ENCODE measurements at places on chromosomes 1 and 21.

DNA sequence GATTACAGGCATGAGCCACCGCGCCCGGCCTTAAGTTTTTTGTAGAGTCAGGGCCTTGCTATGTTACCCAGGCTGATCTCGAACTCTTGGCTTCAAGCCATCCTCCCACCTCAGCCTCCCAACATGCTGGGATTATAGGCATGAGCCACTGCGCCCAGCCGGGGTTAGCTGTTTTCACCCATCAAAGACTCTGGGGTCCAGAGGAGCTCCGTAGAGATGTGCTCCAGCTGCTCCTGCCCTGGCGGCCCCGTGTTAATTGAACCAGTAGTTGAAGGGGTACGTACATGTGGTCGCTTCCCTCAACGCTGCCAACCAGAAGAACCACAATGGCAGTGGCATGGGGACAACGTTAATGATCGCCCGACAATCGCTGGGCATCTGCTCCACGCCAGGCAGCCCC, 72.0 kb downstream of the NPHP4 start:
- no peak for DNase-seq

DNA sequence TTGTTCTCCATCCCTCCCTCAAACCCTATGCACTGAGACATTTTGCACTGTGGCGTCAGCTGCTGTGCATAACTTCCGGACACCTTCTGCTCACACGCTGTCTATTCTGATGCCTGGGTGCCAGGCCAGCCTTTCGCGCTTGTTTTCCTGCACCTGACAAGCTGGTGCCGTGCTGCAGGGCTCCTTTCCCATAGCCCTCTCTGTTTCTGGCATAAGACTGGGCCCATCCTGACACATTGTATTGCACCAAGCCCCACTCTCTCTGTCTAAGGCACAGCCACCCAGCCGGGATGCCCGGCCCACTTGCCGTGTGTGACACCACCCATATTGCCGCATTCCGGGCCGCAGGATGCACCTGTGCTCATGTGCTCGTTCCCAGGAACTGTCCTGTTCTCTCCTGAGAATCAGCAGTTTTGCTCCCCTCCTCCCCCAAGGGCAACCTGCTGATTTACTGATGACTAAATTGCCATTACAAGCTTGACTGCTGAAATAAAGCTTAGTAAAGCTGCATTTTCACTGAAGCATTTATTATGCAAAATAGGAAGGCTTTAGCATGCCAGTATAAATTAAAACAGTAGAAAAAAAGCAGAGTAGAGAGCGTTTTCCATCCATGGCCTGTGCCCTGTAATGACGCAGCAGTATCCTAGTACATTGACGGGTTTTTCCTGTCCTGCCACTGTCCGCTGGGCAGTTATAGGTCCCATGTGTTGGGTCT, 88.0 kb downstream of the CD247 start:
- DNase-seq, result no peak

DNA sequence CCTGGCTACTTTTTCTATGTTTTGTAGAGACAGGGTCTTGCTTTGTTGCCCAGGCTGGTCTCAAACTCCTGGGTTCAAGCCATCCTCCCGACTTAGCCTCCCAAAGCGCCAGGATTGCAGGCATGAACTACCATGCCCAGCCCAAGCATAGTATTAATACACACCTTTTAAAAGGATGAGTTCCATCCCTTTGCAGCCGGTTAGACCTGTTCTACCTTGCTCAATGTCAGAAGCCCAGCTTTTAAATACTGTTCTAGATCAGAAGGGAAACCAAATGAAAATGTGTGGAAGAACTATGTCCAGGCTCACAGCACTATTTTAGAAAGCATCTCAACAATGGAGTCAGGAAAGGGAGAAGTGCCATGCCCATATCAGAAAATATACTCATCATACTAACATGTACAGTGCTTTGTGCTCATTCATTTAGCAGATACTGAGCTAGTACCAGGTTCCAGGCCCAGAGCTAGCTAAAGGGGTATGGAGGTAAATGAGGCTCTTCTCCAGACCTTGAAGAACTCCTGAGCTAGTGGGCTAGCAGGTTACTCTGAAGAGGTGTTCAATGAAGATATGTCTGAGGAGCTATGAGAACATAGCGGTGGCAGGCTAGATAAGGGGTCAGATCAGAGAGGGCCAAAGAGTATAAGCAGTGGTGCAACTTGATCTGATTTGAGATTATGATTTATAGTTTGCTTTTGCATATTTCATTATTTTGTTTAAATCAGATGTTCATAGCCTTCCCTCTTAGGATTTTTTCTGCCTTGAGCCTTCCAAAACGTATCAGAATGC, 78.2 kb downstream of the RNF220 start:
- DNase-seq, result no peak

DNA sequence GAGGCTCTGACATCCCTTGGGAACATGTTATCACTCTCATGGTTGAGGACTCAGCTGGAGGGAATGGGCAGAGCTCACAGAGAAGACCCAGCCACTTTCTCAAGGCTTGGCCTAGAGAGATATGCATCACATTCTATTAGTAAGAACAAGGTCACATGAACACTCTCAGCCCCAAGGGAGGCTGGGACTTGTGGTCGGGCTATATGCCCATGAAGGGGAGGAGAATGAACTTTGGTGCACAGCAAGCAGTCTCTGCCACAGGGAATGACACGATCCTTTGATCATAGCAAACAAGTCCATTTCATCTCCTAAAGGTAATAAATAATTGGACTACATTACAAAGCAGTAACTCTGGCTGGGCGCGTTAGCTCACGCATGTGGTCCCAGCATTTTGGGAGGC, 105.7 kb downstream of the SYF2 start:
- DNase-seq, result no peak

DNA sequence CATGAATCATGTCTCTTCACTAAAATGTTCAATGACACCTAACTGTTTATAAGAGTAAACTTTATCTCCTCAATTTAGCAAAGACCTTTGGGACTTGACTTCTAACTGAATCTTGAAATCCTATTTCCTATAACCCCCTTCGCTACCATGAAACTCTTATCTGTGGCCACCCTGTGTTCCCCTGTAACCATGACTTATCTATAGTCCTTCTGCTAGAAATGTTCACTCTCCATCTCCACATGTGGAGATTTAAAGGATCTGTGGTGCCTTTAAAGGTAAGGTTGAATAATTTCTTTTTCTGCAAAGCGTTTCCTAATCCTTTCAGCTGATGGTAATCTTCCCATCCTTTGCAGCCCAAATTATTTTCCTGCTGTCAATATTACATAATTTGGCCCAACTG, 436.3 kb upstream of the RUNX1 start:
- DNase-seq, result no peak

GRCh38 chr1:178461701-178462100, 35.1 kb downstream of the CLEC20A start:
- DNase-seq, result no peak

GRCh38 chr1:117555806-117556205, 50.0 kb upstream of the TENT5C start:
- no peak for DNase-seq

GRCh38 chr1:22472596-22472995, 20.9 kb downstream of the ZBTB40 start:
- DNase-seq, result no peak

DNA sequence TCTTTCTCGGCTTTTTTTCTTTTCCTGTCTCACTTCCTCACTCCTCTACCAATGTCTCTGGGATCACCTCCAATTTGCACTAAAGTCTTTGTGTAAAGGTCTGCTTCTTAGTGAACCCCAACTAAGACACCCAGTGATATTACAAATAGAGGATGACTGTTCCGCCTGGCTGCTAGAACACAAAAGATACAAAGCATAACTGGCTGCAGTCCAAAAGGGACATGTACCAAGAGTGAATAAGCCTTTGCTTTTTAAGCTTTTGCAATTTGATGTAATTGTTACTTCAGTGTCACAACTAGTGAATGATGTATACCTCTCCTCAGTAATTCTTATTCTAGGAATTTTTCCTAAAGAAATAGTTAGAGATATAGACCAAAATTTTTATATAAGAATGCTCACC, 82.8 kb upstream of the BEND5 start:
- no peak for DNase-seq

- no peak for DNase-seq
Observed at GRCh38 chr1:179971563-179972496, 17.2 kb downstream of the CEP350 start.

DNA sequence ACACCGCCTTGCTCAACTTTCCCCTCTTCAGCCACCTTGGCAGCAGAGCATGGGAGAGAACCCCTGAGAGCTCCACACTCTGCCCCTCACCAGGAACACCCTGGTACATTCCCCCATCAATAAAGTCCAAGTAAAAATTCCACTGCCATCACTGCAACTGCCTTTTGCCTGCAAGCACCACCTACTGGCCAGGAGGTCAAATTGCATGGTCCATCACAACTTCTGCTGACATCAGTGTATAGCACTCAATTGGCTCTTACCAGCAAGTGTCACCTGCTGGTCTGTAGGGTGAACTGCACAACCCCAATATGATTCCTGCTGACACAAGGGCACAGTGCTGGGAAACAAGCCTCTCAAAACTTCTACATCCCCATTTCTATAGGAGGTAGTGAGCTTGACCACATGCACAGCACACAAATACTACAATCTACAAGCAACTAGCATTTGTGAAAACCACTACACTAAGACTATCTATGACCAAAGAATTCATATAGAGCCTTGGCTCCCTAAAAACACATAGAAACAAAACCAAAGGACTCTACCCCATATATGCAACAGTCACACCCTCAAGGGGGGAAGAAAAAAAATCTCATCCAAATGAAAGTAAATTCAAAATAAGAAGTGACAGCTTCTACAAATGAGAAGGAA, 69.2 kb downstream of the FASLG start:
- peak; percentile 77 for DNase-seq

GRCh38 chr21:31924548-31924947, 51.7 kb downstream of the HUNK start:
- no peak for DNase-seq

DNA sequence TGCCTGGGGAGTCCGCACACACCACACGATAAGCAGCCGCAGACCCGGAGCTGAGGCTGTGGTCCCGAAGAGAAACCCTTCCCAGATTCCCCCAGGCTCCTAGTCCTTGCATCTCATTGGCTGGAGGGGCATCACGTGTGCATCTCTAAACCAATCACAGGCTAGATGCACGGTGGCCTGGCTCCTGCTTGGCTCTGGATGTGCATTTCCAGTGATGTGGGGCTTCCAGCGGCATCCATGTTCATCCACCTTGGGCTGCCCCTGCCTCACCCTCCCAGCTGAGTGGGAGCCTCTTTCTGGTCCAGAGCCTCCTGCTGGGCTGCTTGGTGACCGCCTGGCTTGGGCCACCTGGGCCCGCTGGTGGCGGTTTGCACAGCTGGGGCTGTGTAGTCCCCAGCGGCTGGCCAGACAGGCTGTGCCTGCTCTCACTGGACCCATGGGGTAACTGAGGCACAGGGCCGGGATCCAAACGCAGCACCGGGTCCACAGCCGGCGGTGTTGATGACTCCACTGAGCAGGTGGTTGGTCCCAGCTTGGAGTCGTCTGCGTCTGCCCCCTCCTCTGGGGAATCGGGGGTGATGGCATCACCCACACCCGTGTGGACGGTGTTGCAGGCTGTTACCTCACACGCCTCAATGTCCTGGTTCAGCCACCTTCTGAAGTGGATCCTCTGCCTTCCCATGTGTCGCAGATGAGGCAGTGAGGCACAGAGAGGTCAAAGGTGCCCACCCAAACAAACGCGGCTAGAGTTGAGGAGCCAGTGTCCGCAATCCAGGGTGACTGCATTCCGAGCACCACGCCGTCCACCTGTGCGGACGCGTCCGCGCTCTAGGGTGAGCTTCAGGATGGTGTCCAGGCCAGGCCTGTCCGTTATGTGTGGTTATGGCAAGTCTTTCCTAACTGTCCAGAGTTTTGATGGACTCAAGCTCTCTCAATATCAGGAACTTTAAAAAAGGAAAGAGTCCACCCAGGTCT, 41.3 kb downstream of the COL6A1 start:
- no peak for DNase-seq

- DNase-seq, result no peak
Observed at GRCh38 chr1:200379940-200380588, 29.8 kb downstream of the ZNF281 start.

GRCh38 chr21:26374817-26375216, 198.3 kb downstream of the CYYR1 start:
- no peak for DNase-seq

DNA sequence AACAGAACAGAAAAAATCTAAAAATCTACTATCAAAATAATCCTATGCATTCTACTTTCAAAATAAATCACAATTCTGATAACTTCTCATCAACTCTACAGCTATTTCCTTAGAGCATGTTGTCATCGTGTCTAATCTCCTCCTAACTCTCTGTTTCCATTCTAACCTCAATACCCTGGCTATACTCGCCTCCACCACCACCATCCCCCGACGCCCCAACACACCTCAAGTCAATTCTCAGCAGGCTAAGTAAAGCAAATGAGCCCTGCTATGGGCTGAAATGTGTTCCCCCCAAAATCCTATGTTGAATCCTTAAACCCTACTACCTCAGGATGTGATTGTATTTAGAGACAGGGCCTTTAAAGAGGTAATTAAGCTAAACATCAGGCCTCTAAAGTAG, 34.6 kb downstream of the NRDC start:
- DNase-seq, result no peak

DNA sequence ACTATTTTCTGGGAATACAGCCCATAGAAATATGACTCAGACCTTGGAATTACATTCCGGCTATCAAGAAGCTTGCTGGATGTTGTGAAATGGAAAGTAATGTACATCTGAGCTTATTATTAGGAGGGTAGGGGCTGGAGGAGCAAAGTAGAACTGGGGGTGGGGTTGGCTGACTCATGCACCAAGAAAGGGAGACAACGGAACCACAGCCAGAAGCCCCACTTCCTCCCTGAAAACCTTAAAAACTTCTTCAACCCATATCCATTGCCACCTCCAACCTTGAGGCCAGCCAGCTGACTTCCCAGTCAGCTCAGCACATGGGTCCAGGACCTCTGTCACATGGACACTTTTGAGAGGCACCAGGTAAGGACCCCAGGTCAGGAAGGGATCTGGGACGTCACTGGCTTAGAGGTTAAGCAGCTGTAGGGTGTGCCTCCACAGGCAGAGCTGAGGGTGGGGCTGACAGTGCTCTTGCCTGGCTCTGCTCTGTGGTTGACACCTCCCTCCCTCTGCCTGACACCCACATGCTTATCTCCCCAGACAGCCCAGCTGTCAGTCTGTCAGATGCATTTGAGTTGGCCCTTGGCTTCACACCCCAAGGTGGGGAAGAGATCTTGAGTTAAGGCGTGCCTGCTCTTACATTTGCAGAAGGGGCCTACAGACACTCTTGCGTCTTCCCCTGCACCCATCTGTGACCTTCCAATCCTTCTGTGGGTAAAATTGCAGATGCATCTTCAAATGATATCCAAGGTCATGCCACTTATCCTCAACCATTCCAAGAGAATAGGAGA, 5.7 kb upstream of the ZNF683 start:
- peak; percentile 75 for DNase-seq

- no peak for DNase-seq
Observed at GRCh38 chr1:71948561-71948960, 333.8 kb downstream of the NEGR1 start.

- DNase-seq, result no peak
Observed at GRCh38 chr1:166282391-166283137, 115.8 kb upstream of the FAM78B start.

GRCh38 chr1:6006882-6007281, 14.7 kb upstream of the NPHP4 start:
- no peak for DNase-seq

- DNase-seq, result no peak
Observed at GRCh38 chr1:48076017-48076416, 78.8 kb upstream of the TRABD2B start.
